ENCODE measurements at places on chromosomes 7 and 10.

GRCh38 chr10:11898372-11899066 is 75.4 kb downstream of the PROSER2 start:
- peak; percentile 47 for DNase-seq

- no peak for DNase-seq
Observed at GRCh38 chr7:99786726-99787335, 2.8 kb upstream of the CYP3A4 start.

- no peak for DNase-seq
Observed at GRCh38 chr7:127798769-127799372, 146.9 kb downstream of the SND1 start.

DNA sequence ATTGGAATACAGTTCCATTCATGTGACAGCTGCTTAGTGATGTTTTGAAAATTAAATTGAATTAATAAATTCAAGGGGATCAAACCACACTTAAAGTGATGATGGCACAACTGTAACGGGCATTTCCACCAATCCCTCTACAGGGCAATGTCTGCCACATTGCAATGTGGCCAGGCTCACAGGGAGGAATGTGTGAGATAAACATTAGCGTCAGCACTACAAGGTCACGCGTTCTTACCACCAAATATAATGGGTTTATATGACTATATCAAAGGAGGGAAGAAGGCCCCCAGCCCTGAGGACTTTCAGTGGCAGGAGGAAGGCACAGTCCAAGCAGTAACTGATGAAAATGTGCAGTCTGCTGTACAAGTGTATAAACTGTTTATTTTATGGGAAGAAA is 31.1 kb upstream of the CELF2 start:
- DNase-seq = peak; percentile 45

GRCh38 chr7:46244757-46245156 is 323.7 kb upstream of the IGFBP3 start:
- DNase-seq = no peak
